Femur (tissue), 1 donor: ENCODE measurements at places on chromosomes 12 and 14.

- DNase-seq = no peak
Measured at GRCh38 chr12:119589634-119590033, 3.9 kb upstream of the TMEM233 start.

- DNase-seq = peak; percentile 80
Measured at GRCh38 chr12:131047789-131048610, 94.3 kb downstream of the ADGRD1 start.

DNA sequence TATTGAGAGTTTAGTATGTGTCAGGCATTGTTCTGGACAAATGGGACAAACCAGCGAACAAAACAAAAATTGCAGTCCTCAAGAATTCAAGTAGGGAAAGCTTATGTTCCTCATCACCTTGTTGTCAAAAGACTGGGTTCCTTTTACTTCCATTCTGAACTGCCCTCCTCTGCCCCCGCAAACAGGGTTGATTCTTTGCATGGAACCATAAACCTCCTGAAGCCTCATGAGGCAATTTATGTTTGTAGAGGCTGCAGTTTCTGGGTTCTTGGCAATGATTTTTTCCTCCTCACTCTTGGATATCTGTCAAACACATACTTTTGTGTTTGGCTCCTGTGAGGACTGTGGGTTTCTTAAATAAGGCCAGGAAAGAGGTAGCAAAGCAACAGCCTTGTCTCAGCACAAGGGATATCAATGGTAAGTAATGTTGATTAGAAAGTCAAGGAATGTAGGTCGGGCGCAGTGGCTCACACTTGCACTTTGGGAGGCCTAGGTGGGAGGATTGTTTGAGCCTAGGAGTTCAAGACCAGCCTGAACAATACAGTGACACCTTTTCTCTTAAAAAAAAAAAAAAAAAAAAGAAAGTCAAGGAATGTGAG is 13.9 kb downstream of the COPZ1 start:
- DNase-seq = no peak

GRCh38 chr12:124122722-124123121 is 149.7 kb downstream of the ZNF664 start:
- DNase-seq = no peak

- no peak for DNase-seq
Measured at GRCh38 chr12:119423285-119423684, 88.8 kb downstream of the CCDC60 start.

- no peak for DNase-seq
Measured at GRCh38 chr14:70638416-70638815, 3.3 kb upstream of the TTC9 start.

DNA sequence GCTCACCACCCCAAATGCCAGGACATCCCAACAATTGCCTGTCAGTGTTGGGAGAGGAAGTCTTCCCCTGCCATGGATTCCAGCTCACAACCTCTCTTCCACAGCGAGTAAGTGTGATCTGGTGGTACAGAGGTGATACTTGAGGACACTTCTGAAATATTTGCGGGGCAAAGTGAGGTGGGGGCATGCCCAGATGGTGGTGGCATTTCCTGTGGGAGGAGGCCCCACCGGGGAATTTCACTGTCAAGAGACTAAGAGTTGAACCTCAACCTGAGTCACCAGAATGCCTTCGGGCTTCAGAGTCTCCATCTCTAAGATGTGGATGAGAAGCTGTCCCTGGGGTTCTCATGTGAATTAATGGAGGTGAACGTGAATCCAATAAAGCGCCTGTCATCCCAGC is 122.3 kb upstream of the RFLNA start:
- no peak for DNase-seq

GRCh38 chr12:55673638-55674037 is 34.1 kb downstream of the ITGA7 start:
- DNase-seq = no peak

- DNase-seq = no peak
Measured at GRCh38 chr14:65255583-65256461, 153.5 kb upstream of the MAX start.

- peak; percentile 37 for DNase-seq
Measured at GRCh38 chr14:78157494-78158437, 12.4 kb upstream of the NRXN3 start.

DNA sequence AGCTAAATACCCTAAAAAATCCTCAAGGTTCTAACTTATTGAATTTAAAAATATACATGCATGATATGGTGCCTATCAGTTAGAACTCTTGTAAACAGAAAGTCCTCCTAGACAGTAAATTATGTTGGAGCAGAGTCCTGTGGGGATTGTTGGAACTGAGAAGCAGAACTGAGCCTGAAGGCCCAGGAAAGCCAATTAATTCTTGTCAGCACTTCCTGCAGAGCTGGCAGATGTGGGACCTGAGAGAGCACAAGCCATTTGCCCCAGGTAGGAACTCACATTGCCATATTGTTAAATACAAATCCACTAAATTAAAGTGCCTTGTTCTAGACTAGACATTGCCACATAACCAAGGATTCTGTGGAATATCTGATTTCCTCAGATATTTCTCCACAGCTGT is 117.1 kb downstream of the RTN1 start:
- no peak for DNase-seq

DNA sequence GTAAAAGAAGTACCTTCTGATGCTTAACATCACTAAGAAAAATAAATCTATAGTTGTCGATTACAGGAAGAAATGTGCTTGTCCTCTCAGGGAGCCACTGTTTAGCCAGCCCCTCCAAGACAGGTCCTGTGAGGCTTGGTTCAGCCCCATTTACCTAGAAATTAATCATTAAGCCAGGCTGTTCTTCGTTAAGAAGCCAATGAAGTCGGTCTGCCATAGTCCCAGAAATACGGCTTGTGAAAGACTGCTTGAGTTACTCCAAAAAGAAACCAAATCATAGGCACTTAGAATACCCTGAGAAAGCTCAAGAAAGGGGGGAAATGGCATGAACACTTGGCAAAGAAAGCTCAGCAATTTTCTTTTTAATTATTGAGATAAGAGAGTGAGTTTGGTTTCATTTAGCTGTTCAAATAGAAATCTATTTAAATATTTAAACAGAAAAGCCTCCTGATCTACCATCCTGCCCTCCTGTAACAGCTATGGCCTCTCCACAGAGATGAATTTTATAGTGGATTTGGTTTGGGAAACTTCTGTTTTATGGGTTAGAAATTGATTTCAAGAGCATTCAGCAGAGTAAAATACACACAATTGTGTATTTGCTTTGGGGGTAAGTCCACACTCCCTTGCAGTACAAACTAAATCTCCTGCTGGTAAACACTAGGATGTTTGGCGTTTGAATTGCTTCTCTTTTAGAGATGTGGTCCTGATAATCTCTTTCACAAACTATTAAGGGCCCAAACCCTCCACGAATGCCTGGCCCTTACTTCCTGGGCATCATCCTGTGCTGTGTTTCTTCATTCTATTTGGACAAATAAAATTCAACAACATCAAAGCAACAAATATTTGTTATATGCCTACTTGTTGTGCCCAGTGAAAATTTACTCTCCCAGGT is 234.4 kb downstream of the SEC23A start:
- DNase-seq = no peak

DNA sequence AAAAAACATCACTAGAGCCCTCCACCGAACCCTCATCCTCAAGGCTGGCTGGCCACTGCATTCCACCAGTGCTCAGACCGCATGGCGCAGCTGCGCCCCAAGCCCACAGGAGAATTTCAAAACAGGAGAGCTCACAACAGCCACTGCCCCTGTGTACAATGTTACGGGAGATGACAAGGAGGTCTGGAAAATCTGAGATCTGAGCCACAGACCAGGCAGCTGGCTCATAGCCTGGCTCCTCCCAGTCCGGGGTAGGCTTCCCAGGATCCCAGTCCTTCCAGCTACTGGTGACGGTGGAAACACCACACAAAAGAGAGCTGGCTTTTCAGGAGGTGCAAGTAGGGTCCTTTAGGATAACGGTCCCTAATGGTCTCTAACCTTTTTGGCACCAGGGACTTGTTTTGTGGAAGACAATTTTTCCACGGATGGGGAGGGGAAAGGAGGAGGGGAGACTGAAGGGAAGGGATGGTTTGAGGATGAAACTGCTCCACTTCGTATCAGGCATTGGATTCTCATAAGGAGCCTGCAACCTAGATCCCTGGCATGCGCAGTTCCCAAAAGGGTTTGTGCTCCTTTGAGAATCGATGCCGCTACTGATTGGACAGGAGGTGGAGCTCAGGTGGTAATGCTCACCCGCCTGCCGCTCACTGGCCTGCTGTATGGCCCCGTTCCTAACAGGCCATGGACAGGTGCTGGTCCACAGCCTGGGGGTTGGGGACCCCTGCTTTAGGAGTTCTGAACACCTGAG is 23.0 kb upstream of the NRDE2 start:
- DNase-seq = peak; percentile 43

- peak; percentile 73 for DNase-seq
Measured at GRCh38 chr12:3202734-3203446, 125.7 kb downstream of the TSPAN9 start.

DNA sequence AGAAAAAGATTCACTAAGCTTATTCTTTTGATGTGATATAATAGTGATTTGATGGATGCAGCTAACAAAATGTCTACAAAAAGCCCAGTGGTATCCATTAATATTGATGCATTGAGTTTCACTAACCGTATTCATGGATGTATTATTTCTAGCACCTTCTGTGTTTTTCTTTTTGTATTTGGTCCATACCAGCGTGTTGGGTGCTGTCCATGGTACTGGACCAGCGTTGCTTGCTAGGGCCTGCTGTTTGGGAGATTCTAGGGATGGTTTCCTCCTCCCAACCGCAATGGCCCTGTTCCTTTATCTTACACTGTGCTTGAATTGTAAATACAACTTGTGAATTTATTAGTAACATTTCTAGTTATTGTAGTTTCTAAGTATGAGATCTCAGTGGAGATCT is 31.7 kb downstream of the ANO4 start:
- DNase-seq = peak; percentile 43

DNA sequence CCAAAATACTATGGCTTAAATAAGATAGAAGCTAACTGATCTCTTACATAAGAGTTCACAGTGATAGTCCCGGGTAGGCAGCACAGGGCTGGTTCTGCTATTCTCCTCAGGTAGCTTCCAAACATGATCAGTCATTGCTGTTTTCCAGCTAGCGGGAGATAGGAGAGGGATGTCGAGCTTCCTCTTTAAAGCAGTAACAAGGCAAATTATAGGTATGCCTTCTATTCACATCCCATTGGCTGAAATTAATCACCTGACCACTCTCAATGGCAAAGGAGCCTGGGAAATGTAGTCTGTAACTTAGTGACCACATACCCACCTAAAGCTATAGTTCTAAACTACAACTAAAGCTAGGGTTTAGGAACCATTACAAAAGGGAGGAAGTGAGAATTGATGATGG is 34.5 kb upstream of the VRK1 start:
- DNase-seq = no peak
